ENCODE measurements at places on chromosomes 13 and 19. TPM values are rescaled to one million over a fixed set of nuclear protein-coding genes. Genes with fewer than 3 reads are reported as not detected.
A peak's percentile ranks its signal among the peaks of the same experiment; 100 is the strongest.

- DNase-seq: peak; percentile 87
Observed at GRCh38 chr19:41575998-41576397, at the start of gene CEACAM21. Gene CEACAM21, plus strand, starts transcription at chr19:41576166. Its CDS starts 109 bp downstream, at chr19:41576275.

GRCh38 chr19:12544401-12544876 lies 6.8 kb downstream of the ZNF564 start:
- no peak for DNase-seq

- DNase-seq: no peak
Observed at GRCh38 chr13:22175815-22176214, 504.9 kb downstream of the FGF9 start.

GRCh38 chr19:47765523-47766358 lies 12.8 kb upstream of the SELENOW start:
- peak; percentile 83 for DNase-seq

- peak; percentile 52 for DNase-seq
Observed at GRCh38 chr13:97124915-97125809, 97.0 kb upstream of the MBNL2 start.

- no peak for DNase-seq
Observed at GRCh38 chr19:9735986-9736385, 32.6 kb downstream of the ZNF846 start.

GRCh38 chr19:49975051-49975450 lies 14.1 kb upstream of the SIGLEC11 start:
- no peak for DNase-seq

GRCh38 chr13:110228936-110229904 lies 77.7 kb downstream of the COL4A1 start:
- no peak for DNase-seq

DNA sequence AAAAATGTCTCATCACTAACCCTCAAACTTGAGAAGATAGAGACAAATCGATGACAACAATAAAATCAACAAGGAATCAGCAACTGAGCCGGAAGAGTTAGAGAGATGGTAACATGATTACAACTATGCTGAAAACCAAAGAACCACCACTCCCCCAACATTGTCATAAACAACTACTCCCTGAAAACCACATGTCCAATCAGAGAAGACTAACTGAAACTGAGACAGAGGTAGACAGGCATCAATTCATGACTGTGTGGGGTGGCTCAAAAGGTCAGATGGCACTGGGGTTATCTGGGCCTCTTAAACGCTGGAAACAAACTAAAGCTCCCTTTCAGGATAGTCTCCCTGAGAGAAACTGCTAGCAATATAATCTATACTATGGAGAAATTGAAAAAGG lies 488.8 kb downstream of the KCTD12 start:
- DNase-seq: no peak

GRCh38 chr19:1923319-1923718 lies 17.7 kb upstream of the CSNK1G2 start:
- peak; percentile 68 for DNase-seq

DNA sequence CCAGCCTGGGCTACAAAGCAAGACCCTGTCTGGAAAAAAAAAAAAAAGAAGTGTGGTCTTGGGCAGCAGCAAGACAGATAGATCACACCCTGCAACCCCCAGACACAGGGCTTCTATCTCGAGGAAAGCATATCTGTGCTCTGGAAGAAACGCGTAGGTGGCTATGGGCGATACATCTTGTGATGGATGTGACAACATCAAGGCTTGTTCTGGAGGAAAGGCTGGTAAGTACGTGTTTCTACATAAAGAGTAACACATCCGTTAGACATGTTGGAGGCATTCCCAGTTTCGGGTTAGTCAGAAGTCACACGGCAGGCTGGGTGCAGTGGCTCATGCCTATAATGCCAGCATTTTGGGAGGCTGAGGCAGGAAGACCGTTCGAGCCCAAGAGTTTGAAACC lies 6.6 kb upstream of the DHDH start:
- peak; percentile 19 for DNase-seq

DNA sequence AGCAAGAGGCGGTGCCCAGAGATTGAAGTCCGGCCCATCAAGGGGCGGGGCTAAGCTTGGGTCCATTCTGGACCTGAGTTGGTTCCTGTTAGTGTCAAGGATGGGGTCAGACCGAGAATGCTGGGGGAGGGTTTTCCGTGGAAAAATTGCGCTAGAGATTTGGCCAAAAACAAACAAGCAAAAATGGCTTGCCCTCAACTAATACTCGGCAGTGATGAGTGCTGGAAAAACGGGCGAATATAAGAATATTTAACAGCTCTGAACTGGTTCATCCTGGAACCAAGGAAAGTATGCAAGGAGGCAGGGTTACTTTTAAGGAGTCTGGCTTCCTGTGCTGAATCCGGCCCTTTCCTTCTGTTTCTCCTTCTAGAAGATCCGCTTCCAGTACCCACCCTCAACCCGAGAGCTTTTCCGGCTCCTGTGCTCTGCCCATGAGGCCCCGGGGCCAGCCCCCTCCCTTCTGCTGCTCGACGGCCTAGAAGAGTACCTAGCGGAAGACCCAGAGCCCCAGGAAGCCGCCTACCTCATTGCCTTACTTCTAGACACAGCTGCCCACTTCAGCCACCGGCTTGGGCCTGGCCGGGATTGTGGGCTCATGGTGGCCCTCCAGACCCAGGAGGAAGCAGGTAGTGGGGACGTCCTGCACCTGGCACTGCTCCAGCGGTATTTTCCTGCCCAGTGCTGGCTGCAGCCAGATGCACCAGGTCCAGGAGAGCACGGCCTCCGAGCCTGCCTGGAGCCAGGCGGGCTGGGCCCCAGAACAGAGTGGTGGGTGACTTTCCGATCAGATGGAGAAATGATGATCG lies 880 bp downstream of the SWSAP1 start:
- DNase-seq: peak; percentile 76

DNA sequence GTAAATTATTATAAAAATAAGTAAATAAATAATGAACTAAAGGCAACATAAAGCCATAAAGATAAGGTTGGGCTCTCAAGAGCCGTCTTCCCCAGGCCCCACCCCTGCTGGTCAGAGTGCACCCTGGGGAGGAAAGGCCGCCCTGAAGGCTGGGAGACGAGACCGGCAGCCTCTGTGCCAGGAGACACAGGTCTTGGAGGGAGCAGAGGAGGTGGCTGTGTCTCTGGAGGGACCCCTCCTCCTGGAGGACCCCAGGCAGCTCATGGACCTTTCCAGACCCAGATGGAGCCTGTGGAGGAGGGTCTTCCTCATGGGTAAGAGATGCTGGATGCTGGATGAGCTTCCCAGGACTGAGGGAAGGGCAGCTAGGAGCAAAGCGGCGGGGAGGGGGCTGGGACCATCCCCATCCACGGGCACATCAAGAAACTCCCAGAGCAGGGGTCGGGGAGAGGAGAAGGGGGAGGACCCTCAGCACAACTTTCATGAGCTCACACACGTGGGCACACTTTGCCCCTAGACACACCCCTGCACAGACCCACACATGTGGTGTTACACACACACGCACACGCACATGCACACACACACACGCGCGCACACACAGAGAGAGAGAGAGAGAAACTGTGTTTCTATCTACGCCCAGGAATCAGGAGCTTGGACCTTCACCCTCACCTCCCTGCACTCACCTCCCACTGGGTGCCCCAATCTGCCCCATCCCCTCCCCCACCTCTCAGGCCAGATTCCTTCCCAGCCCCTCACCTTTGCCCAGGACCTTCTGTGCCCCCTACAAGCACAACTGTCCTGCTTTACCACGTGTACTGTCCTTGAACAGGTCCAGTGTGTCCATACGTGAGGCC lies at the start of gene CEACAM18:
Gene CEACAM18, plus strand, starts transcription at position 159 of the 854 bp plus-strand sequence.
- peak; percentile 90 for DNase-seq

DNA sequence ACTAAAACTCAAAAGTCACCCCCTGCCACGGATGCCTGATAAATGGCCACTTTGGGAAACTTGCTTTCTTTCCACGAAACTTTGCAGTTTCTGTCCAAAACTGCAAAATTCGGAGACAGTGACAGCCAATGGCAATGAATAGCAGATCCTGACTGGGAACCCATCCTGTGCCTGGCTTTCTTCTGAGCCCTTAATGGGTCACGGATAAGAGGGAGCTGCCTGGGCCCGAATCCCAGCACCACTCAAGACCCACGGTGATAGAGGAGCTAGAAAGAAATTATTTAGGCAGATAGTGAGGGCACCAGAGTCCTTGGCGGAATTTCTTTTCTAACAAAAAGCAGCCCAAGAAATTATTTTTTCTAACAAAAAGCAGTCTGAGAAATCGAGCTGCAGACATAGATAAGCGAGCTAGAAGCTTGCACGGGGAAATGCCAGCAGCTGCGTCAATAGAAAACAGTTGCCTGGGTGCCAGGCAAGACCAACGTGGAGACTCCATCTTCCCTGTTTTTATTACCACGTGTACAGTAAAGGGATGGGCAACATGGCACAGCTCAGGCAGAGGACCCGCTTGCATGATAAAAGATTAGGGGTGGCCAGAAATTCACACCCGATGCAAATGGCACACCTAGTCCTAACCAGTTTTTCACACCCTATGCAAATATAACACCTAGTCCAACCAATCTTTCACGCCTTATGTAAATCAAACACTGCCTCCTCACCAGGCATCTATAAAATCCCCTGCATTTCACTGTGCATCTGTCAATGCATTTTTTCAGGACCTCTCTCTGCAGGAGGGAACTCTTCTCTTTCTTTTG lies 7.1 kb upstream of the HSH2D start:
- DNase-seq: no peak

The SYNGR4 gene
- total RNA-seq: not detected

DNA sequence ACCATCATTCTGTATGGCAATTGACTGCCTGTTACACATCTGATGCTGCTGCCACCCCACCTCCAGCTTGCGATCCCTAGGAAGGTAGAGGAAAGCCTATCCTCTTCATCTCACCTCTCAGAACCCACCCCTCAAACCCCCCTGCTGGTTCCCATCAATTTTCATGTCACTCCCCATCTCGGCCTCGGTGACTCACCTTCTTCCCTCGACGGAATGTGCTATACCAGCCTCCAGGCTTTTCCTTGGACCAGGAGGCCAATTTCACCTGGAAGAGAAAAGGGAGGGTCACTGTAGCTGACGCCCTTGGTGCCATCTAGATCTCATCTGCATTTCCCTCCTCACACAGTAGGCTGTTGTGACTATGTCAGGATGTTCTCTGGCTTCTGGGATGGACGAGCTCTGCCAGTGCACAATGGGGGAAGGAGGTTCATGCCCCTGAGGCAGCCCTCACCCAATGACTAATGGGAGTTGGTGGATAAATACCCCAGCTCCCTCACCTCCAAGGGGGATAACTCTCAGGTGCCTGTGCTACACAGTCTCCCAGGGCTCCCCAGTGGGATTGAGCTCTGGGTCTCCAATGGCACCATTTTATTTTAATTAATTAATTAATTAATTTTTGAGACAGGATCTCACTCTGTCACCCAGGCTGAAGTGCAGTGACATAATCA lies 26.4 kb upstream of the OLFM2 start:
- DNase-seq: no peak

The TTC9B gene
- total RNA-seq: not detected

The DDA1 gene
- total RNA-seq: 15.2 TPM

GRCh38 chr19:3516675-3517207 lies 10.6 kb downstream of the FZR1 start:
- DNase-seq: peak; percentile 71

GRCh38 chr13:45011198-45011597 lies 21.9 kb downstream of the GPALPP1 start:
- no peak for DNase-seq

GRCh38 chr13:30526612-30527495 lies 61.1 kb upstream of the HMGB1 start:
- no peak for DNase-seq

- no peak for DNase-seq
Observed at GRCh38 chr13:113045251-113046127, 60.1 kb upstream of the F7 start.

DNA sequence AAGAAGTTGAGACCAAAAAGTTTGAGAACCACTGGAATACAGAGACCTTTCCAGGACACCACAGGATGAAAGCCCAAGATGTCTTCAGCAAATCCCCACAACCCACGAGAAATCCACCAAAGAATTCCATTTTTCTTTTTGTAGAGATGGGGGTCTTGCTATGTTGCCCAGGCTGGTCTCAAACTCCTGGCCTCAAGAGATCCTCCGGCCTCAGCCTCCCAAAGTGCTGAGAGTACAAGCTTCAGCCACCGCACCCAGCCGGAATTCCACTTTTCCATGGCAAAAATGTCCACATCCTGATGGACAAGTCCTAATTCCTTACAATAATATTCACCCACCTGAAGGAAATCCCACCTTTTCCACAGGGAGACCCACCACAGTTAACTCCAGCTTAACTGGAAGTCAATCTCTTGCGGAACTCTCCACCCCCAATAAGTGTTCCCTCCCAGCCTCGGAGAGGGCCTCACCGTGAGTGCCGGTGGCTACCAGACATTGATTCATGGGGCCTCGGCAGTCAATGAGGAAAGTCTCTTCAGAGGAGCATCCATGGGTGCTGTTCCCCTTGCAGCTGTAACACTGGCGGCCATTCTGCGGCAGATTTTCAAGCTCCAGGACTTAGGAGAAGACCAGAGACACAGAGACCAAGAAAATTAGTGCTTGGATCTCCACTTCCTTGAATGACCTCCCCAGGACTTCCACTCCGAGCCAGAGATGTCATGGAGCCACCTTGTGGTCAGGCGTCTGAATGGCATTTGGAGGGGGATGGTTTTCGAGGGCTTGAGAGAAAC lies 12.3 kb upstream of the CADM4 start:
- DNase-seq: peak; percentile 75

DNA sequence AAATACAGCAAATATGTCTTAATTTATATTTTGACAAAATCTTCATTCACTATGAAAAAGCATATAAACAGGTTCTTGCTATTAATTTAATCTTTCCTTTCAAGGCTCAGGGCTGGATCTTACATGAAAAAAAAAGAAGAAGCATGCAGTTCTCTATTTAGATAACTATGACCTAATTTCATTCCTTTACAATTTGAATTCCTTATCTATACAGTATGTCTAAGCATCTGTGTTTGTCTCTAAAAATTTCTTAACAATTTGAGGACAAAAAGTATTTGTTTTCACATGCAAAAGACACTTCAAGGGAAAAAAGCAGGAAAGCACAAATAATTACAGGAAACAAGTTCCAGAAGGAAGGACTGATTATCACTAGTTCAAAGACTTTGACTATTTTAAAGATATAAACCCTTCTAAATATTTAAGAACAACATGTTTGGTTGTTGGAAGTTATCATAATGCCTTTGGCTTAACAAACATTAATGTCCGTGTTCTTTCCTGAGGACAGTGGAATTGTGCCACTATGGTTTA lies 157.5 kb downstream of the TBC1D4 start:
- DNase-seq: no peak

GRCh38 chr13:104553896-104554295 lies 1487.7 kb upstream of the SLC10A2 start:
- DNase-seq: no peak

The NDFIP2 gene
- total RNA-seq: 63.4 TPM

GRCh38 chr19:58001895-58002369 lies 688 bp downstream of the ZNF606 start:
- DNase-seq: peak; percentile 48

The LRRC25 gene
- total RNA-seq: 4.2 TPM

DNA sequence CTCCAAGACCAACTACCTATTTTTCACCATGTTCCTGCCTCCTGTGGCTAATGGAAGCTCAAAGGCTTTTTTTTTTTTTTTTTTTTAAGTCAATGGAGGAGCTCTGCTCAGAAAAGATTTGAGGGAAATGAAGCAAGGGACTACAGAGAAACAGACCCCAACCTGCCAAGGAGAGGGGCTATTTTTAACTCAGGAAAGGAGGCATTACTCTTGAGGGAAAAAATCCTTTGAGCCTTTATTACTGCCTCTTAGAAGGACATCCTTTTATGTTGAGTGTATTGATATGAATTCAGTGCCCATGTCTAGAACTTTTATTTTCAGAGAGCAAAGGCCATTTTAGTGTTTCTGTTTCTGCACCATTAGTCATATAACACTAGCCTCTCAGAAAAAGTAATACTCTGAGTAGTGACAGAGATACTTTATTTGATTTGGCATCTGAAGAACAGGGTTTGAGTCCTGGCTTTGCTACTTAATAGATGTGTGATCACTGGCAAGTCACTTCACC lies 68.1 kb upstream of the PCDH8 start:
- DNase-seq: no peak

Measured in Peyer's patch (tissue), 4 donors.